CD4-positive, alpha-beta T cell (primary cell): ENCODE measurements at places on chromosomes 11 and 22.

DNA sequence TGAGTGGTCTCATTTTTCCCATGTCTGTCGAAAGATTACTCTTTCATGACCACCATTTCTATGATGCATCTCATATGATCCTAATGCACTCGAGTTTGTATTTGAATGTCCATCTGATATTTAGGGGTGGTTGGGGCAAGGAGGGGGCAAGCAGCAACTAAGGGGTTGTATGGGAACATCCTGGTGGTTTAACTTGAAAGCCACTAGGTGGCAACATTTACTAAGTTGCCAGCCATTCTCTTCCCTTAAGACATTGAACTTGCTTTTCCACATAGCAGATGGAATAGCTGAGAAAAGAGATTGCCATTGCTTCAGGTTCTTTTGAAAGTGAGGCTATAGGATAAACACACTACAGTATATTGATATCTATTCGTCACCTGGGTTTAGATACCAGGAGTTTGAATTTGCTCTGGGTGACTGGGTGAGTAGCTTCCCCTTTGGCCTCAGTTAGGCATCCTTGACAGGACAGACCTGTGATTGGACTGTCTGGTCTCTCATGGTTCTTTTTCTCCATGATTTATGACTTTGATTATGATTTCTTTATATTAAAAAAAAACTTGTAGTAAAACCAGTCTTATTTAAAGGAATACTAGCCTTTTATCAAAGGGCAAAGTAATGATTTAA lies 32.4 kb downstream of the NF2 start:
- DNase-seq, result no peak

DNA sequence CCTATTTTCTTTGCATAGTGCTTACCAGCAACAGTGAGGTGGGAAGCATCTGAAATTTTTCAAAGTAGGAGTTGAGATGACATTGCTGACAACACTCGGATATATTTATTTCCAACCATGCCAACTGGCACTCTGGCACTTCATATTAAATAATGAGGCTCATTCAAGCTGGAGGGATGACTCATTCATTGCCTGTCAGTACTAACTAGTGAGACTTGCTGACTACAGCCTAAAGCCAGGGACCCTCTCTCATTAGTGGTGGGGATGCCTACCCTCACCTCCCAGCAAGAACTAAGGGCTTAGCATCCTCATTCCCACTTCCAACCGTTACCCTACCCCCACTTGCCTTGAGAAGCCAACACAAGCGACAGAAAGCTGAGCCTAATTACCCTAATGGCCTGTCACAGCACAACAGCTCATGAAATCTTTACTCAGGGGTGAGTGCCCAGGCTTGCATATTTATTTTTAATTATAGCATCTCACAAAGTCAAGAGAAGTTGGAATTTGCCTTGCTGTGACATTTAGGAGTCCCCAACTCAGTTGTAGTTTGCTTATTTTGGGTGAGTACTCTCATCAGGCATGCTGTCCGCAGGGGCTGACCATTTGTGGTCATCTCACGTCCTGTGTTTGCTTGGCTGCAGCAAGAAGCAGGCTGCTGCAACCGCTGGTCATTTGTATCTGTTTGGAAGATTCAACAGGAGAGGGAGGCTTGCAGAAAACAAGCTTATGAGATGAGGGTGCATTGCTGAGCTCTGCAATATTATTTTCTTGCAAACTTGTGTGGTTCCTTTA lies 181.6 kb upstream of the POU2AF2 start:
- DNase-seq, result no peak

GRCh38 chr11:44261800-44262591 lies 47.9 kb downstream of the ALX4 start:
- DNase-seq, result no peak

DNA sequence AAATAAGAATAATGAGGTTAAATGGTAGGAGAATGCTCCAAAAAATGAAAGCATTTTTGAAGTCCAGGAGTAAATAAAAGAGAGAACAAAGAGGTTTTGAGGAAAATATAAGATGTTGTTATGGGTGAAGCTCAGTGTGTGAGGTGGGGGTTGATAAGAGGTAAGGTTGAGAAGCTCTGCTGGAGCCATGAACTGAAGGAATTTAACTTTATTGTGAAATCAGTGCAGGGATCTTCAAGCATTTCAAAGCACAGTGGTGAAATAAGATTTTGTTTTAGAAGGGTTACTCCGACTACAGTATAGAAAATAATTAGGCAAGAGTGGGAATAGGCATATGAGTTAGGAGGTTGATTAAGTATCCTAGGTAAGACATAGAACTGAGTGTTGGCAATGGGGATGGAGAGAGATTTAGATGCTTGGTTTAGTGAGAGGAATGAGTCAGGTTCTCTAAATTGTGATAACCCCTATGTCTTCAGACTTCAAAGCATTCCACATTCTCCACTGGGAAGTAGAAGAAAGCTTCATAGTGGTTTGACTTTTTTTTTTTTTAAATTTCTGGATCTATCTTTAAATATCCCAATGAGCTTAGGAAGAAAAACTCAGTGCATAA lies 403.2 kb downstream of the AASDHPPT start:
- no peak for DNase-seq

DNA sequence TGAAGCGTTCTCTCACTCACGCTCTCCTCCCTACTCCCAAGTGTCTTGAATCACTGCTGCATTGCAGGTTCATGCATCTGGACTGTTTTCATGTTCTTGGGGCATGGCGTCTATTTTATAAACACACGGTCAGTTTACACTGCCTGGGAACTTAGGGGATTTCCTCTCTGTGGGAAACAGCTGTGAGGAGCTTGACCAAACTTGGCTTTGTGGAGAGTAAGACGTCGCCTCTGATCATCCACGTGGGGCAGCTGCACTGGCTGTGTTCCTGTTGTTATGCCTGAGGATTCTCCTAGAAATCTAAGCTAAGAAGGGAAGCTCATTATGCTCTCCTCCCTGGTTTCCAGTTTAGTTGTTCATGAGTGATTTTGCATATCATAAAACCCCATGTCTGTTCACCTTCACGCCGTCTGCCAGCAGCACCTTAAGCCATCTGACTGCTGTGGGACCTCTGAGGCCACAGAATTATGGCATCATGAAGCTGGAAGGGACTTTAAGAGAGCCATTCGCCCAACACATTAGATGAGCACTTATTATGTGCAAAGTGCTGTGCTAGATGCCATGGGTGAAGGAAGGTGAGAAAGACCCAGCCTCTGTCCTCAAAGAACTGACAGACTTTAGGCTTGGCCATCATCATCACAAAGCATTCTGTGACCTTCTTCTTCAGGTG lies 38.8 kb upstream of the POU2AF1 start:
- no peak for DNase-seq

- no peak for DNase-seq
These were observed 1259.7 kb upstream of the RAG2 start for GRCh38 chr11:37857726-37858125.

DNA sequence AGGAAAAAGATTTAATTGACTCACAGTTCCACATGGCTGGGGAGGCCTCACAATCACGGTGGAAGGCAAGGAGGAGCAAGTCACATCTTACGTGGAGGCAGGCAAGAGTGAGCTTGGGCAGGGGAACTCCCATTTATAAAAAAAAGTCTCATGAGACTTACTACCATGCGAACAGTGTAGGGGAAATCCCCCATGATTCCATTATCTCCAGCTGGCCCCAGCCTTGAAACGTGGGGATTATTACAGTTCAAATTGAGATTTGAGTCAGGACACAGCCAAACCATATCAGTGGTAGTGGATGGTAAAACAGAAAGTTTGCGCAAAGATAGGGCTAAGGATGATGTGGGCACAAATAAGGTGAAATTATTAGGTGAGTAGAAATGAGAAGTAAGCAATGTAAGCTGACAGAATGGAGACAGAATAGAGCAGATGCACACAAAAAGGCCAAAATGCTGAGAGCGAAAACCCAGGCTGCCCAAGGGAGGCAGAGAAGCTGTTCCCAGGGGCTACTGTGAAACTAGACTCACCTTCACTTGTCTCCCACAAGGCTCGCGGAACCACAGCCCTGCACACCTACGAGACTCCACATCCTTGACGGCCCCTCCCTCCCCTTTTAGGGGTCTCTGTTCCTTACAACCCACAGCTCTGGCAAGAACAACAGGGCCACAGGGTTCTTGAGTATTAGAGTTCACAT lies 377.6 kb downstream of the CADM1 start:
- DNase-seq, result no peak

DNA sequence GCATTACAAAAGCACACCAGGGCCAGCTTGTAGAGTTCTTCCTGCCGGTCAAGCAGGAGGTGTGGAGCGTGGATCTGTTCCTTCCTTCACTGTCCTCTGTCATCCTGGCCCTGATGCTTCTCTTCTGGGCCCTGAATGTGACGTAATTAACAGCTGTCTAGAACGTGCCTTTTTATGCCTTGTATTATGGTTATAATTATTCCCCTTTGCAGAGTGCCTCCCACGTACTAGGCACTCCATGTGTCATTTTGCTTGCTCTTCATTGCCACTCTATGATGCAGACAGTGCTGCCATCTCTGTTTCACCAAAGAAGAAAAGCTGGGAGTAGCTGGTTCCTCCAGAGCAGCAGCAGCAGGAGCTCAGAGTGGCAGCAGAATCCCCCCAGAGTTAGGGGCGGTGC lies 132.1 kb upstream of the TTC12 start:
- no peak for DNase-seq

DNA sequence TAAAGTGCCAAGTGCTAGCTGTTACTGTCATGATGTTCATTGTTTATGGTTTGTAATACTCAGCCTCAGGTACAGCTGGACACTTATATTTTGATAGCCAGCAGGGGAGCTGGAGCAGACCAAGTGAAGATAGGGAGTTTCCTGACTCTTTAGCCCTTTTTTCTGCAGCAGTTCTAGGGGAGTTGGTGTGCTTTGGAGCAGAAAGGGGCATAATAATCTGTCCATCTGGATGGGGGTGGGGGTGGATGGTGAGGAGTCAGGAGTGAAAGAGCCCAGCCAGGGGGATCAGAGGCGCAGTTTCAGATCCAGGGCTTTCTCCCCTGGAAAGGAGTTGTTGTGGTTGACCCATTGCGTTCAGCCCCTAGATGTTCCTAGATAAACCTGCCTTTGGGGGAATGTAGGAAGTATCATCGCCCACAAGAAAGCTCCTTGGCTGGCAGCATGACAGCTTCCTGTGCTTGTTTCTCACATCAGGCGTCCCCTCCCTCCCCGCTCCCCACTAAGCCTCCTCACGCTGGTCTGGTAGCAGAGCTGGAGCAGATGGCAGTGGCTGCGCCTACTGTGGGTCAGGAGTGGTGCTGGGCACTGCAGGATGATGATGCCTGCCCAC lies 41.9 kb downstream of the MED15 start:
- peak; percentile 75 for DNase-seq

- DNase-seq, result no peak
These were observed 25.6 kb downstream of the SYT7 start for GRCh38 chr11:61555051-61555969.

GRCh38 chr11:422249-422656 lies 7.5 kb upstream of the SIGIRR start:
- no peak for DNase-seq

GRCh38 chr22:47061226-47061625 lies 298.8 kb downstream of the TBC1D22A start:
- no peak for DNase-seq

DNA sequence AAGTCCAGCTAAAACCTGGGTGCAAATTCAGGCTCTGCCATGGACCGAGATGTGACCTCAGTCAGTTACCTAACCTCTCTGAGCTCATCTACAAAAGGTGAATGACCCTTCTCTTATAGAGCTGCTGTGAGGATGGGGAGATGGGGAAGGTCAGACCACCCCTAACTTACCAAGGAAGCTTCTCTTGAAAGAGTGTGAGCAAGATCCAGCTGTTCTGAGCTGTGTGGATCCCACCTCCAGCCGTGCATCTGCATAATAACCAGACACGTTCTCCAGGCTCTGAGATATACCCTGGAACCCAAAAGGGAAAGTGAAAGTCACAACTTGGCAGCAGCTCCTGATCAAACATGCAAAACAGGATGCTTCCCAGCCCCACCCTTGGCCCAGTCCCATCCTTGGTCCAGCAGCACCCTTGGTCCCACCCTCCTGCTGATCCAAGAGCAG lies at the start of gene APOL3:
Gene APOL3 (minus strand): TSS at position 257 of the 444 bp plus-strand sequence. CDS start 11,700 bp downstream, outside the sequence.
- DNase-seq, result peak; percentile 87

DNA sequence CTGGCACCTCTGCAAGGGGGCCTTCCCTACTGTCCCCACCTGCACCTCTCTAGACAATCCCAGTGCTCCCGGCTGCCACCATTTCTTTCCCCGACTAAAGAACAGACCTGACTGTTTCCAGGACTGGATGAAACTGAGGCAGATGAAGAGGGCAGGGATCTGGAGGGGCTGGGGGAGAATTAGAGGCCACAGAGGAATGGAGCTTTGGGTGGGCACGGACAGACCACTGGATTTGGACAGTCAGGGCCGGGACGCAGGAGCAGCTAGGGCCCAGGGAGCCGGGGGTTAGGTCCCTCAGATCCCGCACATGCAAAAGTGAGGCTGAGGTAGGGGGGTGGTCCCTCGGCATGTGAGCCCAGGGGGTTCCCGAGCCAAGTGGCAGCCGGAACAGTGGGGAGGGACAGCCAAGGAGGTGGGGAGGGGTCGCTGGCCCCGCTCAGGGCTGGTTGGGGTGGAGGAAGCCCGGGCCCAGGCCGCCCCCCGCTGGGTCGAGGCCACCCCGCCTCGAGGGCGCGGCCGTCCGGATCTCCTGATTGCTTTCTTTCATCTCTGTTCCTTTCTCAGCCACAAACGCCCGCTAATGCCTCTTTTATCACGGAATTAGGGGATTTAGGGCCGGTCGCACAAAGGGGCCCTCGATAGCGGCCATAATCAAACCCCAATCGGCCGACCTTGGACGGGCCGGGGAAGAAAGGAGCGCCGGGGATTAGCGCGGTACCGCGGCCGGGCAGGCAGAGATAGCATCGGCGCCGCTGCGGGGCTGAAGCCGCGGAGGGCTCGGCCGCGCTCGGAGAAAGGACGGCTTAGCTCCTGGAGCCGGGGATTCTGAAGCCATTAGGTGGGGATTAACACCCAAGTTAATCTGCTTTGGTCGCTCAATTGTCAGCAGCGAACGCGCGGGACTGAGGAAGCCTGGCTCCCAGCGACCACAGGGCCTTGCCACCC lies 9.3 kb downstream of the SLC25A1 start:
- no peak for DNase-seq

- no peak for DNase-seq
These were observed 18.5 kb upstream of the STK33 start for GRCh38 chr11:8612522-8612921.

- DNase-seq, result no peak
These were observed 11.0 kb downstream of the TOB2 start for GRCh38 chr22:41435560-41435959.

DNA sequence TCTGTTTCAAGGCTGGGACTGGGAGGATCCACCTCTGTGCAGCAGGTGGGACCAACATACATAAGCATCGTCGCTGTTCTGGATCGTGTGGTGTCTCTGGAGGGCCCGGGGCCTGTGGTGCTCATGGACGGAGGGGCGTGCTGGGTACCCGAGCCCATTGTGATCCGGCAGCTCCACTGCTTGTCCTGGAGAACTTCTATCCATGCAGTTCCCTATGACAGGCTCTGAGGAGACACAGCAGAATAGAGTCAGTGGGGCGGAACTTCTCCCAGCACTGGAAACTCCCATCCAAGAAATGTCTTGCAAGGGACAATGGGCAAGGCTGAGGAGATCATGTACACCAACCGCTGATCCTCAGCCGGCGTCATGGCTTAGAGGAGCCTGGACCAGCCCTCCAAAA lies 11.6 kb upstream of the APOA1 start:
- no peak for DNase-seq

GRCh38 chr22:49619301-49619700 lies 208.4 kb downstream of the BRD1 start:
- DNase-seq, result no peak
